ENCODE measurements at places on chromosomes 1 and 21.
A peak's percentile ranks its signal among the peaks of the same experiment; 100 is the strongest.

DNA sequence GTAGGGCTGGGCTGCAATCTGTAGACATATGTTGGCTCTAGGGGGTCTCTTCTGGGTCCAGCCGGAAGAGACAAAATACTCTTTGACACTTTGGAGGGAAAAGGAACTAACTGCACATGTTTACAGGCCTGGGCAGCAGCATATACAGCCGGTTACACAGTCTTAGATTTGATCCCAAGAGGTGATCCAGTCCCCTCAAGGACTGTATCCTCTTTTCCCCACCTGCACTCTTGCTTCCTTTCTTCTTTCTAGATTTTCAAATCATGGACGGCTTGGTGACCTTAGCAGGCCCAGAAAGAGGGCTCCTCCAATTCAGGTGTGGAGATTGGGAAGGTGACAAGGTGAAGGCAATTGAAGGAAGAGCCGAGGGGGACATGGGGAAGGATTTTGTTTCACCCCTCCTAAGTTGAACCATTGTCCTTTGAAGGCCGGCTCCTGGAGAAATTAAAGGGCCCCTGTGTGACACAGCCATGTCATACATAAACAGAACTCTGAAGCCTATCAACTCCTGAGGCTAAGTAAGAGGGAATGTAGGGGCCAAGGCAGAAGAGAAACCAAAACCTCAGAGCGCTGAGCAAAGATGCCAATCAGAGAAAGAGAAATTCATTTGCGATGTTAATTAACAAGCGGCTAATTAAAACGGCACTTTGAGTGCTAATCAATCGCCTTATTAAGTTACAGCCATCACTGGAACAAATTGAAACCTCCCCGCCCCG is 5.9 kb upstream of the BARHL2 start:
- no peak for DNase-seq

GRCh38 chr1:12472798-12473551 is 145.0 kb downstream of the DHRS3 start:
- peak; percentile 61 for DNase-seq

- no peak for DNase-seq
These were observed 183.2 kb upstream of the HMCN1 start for GRCh38 chr1:185551008-185551407.

DNA sequence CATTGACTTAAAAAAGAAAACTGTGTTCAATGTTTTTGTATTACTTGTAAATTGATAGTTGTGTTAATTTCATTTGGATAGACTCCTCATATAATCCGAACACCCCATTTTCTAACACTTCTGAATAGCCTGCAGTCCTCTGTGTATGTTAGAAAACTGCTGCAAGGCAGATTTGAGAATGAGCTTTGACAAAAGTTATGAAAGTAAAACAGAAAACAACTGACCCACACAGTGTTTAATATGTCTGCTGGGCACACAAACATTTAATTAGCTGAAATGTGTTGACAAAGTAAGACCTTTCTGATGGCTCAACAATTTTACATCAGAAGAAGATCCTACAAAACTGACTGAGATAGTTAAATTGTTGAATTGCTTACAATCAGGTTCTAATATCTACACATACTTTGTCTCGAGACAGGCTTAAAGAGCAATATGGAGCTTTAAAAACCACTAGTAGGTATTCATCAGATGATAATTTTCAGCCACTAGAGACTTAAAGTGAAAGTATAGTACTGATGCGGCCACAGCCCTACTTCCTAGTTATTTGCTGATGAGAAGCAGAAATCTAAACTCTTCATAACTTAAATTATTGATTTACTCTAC is 40.0 kb upstream of the PRMT6 start:
- DNase-seq: no peak

DNA sequence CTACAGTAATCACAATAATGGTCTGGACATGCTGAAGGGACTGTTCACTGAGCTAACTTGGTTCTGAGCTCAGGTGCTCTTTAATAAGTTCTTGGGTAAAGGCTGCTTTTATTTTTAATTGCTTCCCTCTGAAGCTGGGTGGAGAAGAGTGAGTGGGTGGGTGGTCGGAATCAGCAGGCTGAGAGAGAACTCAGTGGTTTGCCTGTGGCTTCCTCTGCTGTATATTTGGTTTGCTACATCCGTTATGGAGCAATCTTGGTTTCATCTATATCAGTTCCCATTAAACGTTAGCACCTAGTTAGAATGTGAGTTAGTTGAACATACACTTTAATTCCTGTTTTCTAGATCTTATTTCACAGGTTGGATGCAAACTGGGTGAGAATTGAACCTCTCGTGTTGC is 23.3 kb downstream of the CNIH4 start:
- peak; percentile 76 for DNase-seq

- no peak for DNase-seq
These were observed 21.8 kb downstream of the MMEL1 start for GRCh38 chr1:2611031-2611501.

GRCh38 chr1:16175610-16176553 is 20.0 kb upstream of the EPHA2 start:
- DNase-seq: no peak

DNA sequence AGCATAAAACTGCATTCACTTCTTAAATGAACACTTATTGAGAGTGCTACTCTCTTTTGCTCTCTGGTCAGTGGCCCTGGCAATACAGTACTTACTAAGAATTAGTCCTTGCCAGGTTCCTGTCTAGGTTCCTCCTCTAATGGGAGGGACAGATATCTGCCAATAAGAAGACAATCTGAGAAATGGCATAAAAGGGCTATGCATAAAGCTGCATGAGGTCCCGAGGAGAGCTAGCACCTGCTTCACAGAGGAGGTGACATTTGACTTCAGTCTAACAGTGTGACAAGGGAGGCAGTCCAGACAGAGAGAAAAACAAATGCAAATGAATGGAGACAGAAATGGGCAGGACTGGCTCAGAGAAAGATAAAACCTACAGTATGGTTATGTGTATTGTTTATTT is 357.1 kb upstream of the SGIP1 start:
- DNase-seq: no peak

DNA sequence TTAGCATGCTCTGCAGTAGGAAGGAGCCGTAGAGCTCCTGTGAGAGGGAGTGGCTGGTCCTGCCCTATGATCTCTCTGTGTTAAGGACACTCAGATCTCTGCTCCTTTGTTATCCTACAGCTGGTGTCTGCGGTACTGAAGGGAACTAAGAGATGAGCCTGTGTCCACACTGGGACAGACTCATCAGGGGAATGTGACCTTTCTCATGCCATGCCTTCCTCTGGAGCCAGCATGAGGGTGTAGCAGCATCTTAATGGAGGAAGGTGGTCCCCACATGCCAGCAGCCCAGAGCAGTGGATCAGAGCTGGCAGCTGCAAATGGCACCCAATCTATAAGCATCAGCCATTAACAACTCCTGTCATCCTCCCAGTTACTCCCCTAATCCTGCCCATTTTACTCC is 24.7 kb upstream of the GUCA2B start:
- DNase-seq: no peak

GRCh38 chr1:216778737-216779136 is 55.5 kb upstream of the ESRRG start:
- DNase-seq: no peak

GRCh38 chr1:16243936-16244649 is 7.1 kb upstream of the CPLANE2 start:
- DNase-seq: peak; percentile 81

- DNase-seq: no peak
These were observed 180.2 kb downstream of the NR5A2 start for GRCh38 chr1:200207711-200208126.

- no peak for DNase-seq
These were observed 2.5 kb upstream of the DCAF8 start for GRCh38 chr1:160264795-160265307.

- DNase-seq: no peak
These were observed 428.0 kb upstream of the CAMK1G start for GRCh38 chr1:209155546-209155945.

DNA sequence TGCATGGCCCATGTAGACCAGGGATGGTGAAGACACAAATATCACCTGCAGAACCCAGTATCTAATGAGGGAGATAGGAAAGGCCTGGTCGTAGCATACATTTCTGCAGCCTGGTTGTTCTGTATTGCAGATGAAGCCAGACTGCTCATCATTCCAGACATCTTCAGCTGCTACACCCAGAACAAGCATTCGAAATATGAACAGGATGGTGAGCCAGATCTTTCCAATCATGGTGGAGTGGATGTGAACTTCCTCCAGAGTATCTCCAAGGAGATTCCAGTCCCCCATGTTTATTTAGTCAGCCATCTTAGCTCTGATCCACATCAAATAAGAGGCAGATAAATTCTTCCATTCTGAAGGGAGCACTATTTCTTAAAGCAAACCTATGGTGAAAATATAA is 2.7 kb upstream of the MYCBP start:
- no peak for DNase-seq

DNA sequence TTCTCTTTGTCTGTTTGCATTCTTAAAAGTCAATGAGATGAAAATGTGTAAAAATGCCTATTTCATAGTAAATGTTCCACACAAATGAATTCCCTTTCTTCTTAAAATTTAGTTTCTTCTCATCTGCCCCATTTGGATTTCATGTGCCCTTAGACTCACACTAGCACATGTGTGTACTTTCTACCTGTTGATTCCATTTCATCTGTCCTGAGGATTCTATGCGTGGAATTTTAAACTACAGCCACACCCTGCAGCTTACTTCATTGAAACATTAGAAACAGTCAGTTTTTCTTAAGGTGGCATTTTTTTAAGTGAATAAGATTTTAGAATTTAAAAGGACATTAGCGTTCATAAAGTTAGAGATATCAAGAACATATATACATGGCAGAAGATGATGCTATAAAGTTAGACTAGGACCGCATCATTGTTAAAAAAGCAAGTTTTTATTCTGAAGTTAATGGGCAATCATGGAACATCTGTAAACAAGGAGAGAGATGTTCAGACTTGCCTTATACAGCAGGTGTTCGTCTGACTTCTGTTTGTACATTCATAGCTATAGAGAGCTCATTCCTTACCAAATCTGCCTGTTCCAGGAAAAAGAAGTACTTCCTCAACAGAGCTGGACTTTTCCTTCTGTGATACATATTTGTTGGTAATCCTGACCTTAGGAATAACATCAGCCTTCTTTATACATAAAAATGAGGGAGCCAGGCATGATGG is 3.9 kb upstream of the TUT4 start:
- DNase-seq: no peak

GRCh38 chr1:59352065-59352464 is 55.2 kb downstream of the FGGY start:
- DNase-seq: no peak

DNA sequence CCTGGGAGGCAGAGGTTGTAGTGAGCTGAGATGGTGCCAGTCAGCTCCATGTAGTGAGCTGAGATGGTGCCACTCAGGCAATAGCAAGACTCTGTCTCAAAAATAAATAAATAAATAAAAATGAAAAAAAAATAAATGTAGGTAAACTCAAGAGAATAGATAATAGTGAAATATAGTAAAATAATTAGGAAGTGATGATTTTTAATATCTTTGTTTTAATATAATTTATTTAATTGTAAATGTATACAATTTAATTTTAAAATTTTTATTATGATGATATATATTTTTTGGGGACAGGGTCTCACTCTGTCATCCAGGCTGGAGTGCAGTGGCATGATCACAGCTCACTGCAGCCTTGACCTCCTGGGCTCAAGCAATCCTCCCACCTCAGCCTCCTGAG is 19.6 kb upstream of the SERINC2 start:
- no peak for DNase-seq

GRCh38 chr1:210367566-210367965 is 38.9 kb downstream of the HHAT start:
- DNase-seq: no peak

DNA sequence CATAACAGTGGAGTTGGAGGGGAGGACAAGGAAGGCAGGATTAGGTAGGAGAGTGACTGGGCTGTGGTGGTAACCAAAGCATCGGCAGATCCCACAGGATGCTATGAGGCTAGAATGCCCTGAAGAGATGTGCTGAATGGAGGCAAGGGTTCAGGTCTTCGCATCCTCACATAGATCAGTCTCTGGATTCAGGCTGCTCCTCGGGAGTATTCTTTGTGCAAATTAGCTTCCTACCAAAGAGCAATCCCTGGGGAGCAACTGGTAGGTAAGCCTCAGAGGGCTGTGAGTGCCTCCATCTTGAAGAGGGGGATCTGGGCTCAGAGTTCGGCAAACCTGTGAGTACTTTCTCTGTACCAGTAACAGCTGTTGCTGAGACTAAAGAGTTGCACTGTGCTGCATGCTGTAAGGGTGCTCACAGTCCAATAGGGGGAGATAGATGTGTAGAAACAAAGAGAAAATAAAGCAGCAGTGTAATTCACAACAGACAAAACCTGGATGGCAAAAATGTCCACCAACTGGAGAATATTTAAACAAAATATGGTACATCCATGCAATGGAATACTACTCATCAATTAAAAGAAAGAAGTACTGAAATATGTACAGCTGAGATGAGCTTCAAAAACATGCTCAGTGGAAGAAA is 322.4 kb upstream of the DEPDC1 start:
- no peak for DNase-seq

DNA sequence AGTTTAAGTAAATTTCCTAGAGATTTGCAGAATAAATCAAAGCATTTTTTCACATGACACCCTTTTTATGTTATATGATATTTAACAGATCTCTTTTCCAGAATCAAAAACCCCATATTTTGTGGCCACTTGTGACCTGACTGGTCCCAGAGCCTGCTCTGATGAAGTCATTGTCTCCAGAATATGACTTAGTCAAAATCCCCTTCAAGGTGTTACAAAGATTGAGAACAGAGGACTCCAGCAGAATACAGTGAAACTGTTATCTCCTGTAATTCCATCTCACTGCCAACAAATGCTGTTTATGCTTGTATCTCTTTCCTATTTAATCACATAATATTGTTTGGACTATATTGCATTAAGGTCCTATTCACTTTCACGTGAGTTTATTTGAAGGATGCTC is 25.6 kb downstream of the RGS1 start:
- no peak for DNase-seq

DNA sequence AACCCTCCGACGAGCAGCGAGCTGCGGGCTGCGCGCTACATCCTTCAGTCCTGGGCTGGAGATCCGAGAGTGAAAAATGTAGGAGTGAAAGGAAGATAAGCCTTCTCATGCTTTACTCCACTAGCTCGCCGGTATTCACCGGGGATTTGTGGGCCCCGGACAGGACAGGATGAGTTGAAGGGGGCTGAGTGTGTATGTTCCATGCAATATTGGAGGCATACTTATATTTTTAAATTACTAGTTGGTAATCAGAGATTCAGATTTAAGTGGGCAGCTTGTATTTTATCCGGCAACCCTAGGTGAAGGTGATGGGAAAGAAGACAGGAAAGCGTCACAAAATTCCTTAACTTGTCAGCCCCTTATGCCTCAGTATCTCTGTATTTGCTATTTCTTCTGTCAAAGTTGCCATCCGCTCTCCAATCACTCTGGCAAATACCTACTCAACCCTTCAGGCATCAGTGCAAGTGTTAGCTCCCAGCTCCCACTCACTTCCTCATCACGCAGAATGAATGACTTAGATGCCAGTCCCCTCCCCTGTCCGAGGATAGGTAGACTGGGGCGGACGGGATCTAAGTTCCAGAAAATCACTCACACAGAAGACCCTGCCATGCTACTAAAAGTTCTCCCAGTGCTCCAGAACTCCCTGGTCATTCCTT is 503 bp upstream of the PIGM start:
- DNase-seq: no peak

GRCh38 chr1:109432336-109432735 is 6.1 kb upstream of the PSMA5 start:
- DNase-seq: no peak

- peak; percentile 50 for DNase-seq
These were observed 6.2 kb downstream of the SLC2A1 start for GRCh38 chr1:42952303-42953001.

Data from CD4-positive, alpha-beta T cell treated with Interleukin-4 for 1 hour (primary cell).